Activated T-cell treated with anti-CD3 and anti-CD28 coated beads, Interleukin-2, amount 50 U/mL, for 4 hours (primary cell): ENCODE measurements at places on chromosomes 6 and 20. TPM values are rescaled to one million over a fixed set of nuclear protein-coding genes. Genes with fewer than 3 reads are reported as not detected.

- DNase-seq = no peak
Measured at GRCh38 chr6:118668761-118669385, 17.5 kb upstream of the CEP85L start.

DNA sequence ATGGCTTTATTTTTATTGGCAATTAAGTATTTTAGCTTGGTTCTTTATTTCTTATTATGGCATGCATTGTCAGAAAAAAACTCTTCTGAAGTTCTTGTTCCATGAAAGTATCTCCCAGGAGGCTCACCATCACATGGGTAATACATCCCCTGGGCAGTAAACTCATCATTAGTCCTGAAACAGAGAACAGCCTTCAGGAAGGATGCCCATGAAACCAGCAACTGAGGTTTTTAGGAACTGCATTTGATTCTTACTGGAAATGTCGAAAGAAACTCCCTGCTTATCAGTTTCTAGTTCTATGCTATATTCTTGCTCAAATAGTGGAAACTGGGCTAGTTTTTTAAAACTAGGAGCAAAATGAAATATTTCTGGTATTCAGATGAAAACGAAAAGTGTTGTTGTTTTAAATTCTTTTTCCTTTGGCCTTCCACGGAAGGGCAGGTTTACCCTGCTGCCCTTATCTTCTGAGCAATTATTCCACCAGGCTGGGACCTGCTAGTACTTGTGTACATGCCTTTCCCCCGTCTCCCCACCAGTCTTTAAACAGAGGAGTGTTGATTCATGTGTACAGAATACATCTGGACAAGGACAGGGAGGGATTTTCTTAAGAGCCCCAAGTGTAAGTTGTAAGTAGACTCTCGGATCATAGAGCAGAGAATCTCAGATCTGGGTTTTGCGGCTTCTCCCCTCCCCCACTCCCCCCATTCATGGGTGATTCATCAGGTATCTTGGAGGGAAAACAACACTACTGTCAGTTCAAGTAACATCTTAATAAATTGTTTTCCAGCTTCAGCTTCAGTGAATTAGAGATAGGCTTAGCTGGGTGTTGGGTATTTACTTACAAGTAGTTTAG is 81.5 kb downstream of the RTN4IP1 start:
- peak; percentile 45 for DNase-seq

GRCh38 chr6:125469915-125470314 is 168.1 kb upstream of the HDDC2 start:
- no peak for DNase-seq

- DNase-seq = no peak
Measured at GRCh38 chr6:33904747-33905065, 100.9 kb upstream of the MLN start.

GRCh38 chr6:14109411-14109826 is 8.2 kb upstream of the CD83 start:
- DNase-seq = no peak

GRCh38 chr6:98526465-98526864 is 307.9 kb upstream of the POU3F2 start:
- no peak for DNase-seq

DNA sequence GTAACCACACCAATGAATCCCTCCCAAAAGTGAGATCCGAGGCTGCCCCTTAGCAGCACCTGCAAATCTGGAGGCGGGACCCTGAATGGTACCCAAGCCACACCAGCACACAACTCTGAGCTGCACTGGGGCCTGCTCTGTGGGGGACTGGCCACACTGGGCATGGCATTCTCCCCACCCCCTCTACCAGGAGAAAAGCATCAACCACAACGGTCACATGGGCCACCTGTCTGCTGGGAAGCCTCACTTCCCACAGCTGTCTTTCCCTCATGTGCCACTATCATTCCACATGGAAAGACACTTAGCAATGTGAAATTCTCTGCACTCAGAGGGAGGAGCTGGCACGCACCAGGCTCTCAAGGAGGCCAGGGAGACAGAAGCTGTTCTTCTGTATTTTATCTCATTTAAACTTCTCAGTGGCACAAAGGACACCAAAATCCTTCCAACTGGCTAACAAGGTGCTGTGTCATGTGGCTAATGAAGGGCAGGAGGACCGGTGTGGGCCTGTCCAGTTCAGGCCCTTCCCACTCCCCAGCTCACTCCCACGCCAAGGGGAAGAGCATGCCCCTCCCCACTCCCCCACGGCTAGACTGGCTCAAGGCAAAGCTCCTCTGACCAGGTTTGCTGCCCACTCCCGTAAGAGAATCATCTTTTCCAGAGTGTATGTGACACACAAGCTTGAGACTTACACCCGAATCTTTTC is 19.0 kb downstream of the YTHDF1 start:
- no peak for DNase-seq

DNA sequence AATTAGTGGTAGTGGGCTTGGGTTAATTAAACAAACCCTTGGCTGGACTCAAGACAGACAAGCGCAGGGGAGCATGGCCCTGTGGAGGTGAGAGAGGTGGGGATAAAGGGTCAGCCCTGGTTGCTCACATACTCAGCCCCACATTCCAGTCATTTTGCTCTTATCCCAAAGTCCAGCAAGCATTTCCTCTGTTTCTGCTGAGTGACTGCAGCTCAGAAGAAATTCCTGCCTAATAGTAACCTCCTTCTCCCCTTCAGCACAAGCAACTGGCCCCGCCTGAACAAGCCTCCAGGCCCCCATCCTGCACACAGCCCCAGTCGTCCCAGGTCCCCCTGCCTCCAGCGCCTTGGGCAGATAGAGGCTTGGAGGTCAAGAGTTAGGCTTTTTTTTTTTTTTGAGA is 3.6 kb upstream of the TFEB start:
- no peak for DNase-seq

- no peak for DNase-seq
Measured at GRCh38 chr6:71333697-71334096, 45.1 kb downstream of the OGFRL1 start.

GRCh38 chr20:47863981-47864380 is 78.7 kb upstream of the SULF2 start:
- no peak for DNase-seq

DNA sequence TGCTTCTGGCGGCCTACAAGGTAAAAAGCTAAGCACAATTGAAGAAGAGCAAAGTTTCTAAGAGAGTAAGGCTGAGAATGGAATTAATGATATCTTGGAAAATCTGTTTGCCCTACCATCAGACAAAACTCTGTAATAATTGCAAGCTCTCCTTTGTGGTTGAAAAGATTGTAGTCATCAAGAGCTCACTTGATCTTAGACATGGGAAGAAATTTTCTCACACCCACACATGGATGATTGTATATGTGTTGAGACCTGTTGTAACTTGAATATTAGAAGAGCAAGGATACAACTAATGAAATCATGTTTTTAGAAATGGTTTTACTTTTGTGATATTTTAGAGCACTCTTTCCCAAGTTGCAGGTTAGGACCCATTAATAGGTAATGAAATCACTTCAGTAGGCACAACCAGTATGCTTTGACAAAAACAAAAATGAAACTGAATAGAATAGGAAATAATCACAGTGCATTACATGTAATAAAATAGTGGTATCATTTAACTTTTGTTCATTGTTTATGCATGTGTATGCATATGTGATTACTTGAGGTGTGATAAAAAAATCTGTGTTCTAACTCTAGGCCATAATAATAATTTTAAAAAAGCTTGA is 14.0 kb downstream of the DCBLD1 start:
- DNase-seq = no peak

DNA sequence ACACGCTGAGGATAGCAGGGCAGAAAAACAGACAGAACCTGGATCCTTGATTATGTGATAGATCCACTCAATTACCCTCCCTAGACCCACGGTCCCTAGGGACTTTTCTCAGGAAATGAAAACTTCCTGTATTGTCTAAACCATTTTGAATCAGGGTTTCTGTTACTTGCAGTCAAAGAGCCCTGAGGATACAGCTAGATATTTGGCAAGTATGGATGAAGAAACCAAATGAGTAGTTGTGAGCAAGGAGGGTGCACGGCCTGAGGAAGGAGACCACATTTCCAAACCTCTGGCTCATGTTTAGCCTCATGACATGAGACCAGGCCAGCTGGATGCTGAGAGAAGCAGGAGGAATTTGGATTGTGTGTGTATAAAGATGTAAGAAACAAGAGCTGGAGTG is 91.6 kb downstream of the MRPL14 start:
- DNase-seq = no peak

GRCh38 chr20:20366551-20366875 is 1.4 kb upstream of the INSM1 start:
- DNase-seq = no peak

- DNase-seq = no peak
Measured at GRCh38 chr6:25731721-25732120, 22.8 kb upstream of the SLC17A4 start.

DNA sequence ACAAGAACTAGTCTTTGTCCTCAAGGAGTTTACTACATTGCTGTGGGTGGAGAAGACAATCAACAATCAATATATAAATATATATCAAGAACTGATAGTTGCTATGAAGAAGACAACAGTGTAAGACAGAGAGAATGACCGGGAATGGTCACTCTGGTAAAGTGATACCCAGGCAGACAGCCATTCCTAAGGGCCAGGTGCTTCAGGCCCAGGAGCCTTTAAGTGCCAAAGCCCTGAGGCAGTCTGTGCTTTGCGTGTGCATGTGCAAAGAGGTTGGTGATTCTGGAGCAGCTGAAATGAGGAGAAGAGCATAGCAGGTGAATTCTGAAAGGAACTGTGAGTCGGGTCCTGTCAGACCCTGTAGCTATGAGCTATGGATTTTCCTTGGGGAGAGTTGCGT is 154.2 kb downstream of the DOK5 start:
- DNase-seq = no peak

- no peak for DNase-seq
Measured at GRCh38 chr6:11166948-11167347, 55.4 kb upstream of the ERVFRD-1 start.

DNA sequence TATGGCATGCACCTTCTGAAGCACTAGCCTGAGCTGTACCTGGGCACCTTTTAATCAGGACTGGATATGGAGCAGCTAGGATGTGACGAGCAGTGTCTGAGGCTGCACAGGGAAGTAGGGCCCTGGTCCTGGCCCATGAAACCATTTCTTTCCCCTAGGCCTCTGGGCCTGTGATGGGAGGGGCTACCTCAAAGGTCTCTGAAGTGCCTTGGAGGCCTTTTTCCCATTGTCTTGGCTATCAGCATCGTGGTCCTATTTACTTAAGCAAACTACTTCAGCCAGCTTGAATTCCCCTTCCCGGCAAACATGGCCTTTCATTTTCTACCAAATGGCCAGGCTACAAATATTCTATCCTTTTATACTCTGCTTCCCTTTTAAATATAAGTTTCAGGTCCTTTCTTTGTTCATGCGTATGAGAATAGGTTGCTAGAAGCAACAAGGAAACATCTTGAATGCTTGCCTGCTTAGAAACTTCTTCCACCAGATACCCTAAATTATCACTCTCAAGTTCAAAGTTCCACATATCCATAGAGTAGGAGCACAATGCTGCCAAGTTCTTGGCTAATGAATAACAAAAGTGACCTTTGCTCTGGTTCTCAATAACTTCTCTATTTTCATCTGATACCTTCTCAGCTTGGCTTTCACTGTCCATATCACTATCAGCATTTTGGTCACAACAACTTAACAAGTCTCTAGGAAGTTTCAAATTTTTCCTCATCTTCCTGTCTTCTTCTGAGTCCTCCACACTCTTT is 673.1 kb downstream of the HTR1B start:
- no peak for DNase-seq

GRCh38 chr6:161079566-161080262 is 88.1 kb downstream of the MAP3K4 start:
- DNase-seq = peak; percentile 54

DNA sequence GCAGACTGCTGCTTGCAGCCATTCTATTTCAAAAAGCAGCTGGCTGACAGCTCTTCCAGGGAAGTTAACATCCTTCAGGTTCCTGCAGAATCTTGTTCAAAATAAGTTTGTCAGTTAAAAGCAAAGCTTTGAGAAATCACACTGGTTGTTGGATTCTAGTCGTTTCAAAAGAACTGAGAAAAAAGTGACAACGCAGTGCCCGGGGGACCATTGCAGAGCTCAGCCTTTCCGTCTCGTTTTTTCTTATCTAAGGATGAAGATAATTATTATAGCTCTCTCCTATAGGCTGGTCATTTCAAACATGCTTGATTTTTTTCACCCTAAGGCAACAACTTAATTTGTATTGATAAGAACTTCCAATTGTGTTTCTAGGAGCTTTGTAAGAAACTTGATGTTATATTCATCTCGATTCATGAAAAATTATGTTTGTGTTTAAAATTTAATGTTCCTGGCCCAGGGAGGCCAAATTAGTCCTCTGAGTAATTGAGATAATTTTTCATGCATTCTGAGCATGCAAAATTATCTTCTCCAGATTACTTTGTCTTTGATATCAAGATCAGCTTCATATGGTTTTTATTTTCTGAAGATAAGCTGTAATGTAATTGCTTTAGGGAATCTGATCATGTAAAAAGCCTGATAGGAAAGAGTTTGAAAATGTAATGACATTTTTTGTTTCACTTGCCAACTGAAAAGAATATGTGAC is 58.4 kb downstream of the SNAP25 start:
- DNase-seq = no peak

Gene TUBB2B
- 0.61 TPM for total RNA-seq

Gene CALHM5
- total RNA-seq = not detected

Gene BACH2
- 96.5 TPM for total RNA-seq

Gene GFRA4
- not detected for total RNA-seq

Gene MRAP2
- total RNA-seq = not detected

Gene SLC22A7
- not detected for total RNA-seq

Gene HDDC2
- total RNA-seq = 114 TPM

Gene OR12D3
- total RNA-seq = not detected

Gene REM1
- not detected for total RNA-seq

Gene CST2
- total RNA-seq = not detected

Gene PI16
- total RNA-seq = not detected

Gene FKBP1C
- total RNA-seq = 1.5 TPM

Gene KCNB1
- total RNA-seq = not detected

Gene BMP6
- total RNA-seq = not detected

Gene LST1
- total RNA-seq = 7.0 TPM

Gene CRISP3
- total RNA-seq = not detected

Gene MAS1
- total RNA-seq = not detected
